PC-9 (cell line): ENCODE measurements at places on chromosomes 6 and 20. TPM values are rescaled to one million over a fixed set of nuclear protein-coding genes. Genes with fewer than 3 reads are reported as not detected.

The PSORS1C1 gene
- 29.2 and 34.2 TPM in 2 replicates for total RNA-seq

The FIG4 gene
- 15.4 and 16.5 TPM in 2 replicates for total RNA-seq

GRCh38 chr20:59461526-59461925, 142.8 kb upstream of the PHACTR3 start:
- peak; percentile 26 for DNase-seq

GRCh38 chr20:59933296-59933848, at the start of gene SYCP2:
Gene SYCP2 (minus strand): TSS chr20:59933637. CDS start chr20:59922413, 11,224 bp downstream.
- DNase-seq = no peak

GRCh38 chr20:53879048-53879684, 191.2 kb downstream of the BCAS1 start:
- DNase-seq = no peak

DNA sequence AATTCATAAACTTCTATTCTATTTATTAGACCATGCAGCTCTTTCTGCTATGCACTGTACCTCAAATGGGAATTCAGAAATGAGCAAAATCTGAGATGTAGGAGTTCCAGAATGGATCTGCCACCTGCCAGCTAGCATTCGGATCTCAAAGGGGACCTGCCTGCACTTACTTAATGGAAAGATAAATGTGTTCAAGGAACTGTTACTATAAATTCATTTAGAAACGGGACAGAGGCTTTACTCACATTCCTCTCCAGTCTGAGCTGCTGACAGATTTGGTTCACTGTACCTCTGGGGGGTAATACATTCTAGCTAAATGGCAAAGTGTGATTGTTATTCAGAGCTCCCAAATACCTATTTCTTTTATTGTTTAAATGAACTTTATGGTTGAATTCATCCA, 384.1 kb downstream of the GRIK2 start:
- DNase-seq = no peak

- no peak for DNase-seq
These were observed 118.3 kb downstream of the KHDC1L start for GRCh38 chr6:73107016-73107415.

DNA sequence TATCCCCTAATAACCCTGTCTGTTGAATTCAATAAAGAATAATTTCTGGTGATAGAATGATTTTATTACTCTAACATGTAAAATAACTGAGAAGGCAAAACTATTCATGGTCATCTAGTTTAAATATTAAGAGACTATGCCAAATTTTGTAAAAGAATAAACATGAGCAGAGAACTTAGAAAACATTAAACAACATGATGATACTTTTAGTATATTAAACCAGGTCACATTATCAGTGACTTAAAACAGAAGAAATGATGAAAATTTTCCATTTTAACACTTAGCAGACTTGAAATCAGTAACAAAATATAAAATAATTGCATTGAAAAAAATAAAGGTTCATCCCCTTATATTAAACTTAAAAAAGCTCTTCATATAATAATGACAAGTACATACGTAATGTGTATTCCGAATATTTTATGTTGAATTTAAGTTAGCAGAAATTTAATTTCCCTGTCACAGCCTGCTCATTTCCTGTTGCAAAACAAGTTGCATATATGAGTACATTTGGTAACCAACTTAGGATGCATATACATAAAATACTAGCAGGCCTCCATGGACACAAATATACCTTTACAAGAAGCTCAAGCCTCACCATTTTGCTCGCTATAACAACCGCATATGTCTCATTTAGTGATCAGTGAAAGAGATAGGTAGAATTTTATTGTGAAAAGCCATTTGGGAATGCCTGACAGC, 40.6 kb downstream of the DTNBP1 start:
- DNase-seq = no peak

The TGM3 gene
- total RNA-seq = not detected in 2 replicates

- DNase-seq = no peak
These were observed 17.7 kb upstream of the THBS2 start for GRCh38 chr6:169271158-169271876.

- no peak for DNase-seq
These were observed 29.9 kb downstream of the ADTRP start for GRCh38 chr6:11748591-11749210.

The OTOR gene
- not detected in 2 replicates for total RNA-seq

GRCh38 chr6:17423026-17423425, 29.6 kb downstream of the CAP2 start:
- no peak for DNase-seq

- DNase-seq = no peak
These were observed 6.5 kb upstream of the RANBP9 start for GRCh38 chr6:13718123-13718458.

DNA sequence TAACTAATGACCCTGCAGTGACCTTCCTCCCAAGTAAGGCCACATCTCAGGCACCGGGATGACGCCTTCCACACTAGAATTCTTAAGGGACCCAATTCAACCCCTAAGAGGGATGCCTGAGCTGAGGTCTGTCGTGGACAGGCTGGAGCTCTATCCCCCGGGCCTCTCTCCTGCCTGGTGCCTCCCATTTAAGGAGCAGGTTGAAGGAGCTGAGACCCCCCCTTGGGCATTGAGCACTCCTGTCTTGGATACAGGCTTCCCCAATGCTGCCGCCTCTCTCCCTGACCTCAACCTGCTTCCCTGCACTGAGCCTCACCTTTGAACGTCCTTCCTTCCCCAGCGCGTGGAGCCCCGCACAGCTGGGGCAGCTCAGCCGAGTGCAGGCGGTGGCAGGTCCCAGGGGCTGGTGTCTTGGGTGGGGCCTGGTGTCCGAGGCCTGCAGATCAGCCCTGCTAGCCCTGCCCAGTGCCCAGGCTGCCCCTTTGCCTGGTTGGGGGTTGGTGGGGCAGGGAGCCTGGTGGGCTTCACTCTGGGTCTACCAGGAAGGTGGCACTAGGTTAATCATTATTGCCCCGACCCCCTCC, 19.9 kb upstream of the BHLHE23 start:
- DNase-seq = no peak

The ULBP3 gene
- total RNA-seq = 3.8 and 4.2 TPM in 2 replicates

DNA sequence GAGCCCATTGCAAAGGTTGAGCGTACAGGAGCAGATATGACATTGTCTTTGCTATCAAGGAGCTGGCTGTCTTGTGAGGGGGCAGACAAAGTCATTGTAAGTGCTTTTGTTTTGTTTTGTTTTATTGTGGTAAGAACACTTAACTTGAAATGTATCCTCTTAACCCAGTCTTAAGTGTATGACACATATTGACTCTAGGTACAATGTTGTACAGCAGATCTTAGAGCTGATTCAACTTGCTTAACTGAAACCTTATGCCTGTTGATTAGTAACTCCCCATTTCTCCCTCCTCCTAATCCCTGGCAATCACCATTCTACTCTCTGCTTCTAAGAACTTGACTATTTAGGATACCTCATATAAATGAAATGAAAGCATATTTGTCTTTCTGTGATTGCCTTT, 429.0 kb downstream of the BMP2 start:
- no peak for DNase-seq

- no peak for DNase-seq
These were observed 352.5 kb downstream of the HDGFL1 start for GRCh38 chr6:22921828-22922227.

- DNase-seq = no peak
These were observed 115.5 kb downstream of the REV3L start for GRCh38 chr6:111367393-111368088.

The SLC22A1 gene
- total RNA-seq = 0.25 TPM in 1 of 2 replicates, not detected in the other

- no peak for DNase-seq
These were observed 87.9 kb upstream of the BMP5 start for GRCh38 chr6:55963301-55963700.
